Effector memory CD8-positive, alpha-beta T cell (primary cell): ENCODE measurements at places on chromosomes 3 and 15.

DNA sequence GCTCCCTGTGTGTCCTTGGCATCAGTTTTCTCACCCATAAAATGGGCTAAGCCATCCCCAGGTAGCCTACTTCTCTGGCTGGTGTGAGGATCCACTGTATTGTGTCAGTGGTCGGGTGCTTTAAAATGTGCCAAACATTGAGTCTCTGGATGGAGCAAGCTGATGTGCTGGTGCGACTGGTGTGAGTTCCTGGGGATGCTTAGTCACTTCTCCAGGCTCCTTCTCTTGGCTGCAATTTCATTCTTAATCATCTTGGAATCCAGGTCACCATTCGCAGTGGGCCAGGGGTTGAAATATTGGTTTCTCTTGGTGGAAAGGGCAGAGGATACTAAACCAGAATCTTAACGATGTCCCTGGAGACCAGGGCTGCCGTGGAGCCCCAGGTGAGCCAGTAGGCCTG lies 29.3 kb downstream of the SCN5A start:
- no peak overlapping the region for H3K27ac ChIP-seq
- DNase-seq: no peak
- no peak overlapping the region for H3K4me3 ChIP-seq
- H3K36me3 ChIP-seq: peaks cover 7% of the 10 kb centered on the region
- H3K27me3 ChIP-seq: peaks cover 9% of the 10 kb centered on the region

DNA sequence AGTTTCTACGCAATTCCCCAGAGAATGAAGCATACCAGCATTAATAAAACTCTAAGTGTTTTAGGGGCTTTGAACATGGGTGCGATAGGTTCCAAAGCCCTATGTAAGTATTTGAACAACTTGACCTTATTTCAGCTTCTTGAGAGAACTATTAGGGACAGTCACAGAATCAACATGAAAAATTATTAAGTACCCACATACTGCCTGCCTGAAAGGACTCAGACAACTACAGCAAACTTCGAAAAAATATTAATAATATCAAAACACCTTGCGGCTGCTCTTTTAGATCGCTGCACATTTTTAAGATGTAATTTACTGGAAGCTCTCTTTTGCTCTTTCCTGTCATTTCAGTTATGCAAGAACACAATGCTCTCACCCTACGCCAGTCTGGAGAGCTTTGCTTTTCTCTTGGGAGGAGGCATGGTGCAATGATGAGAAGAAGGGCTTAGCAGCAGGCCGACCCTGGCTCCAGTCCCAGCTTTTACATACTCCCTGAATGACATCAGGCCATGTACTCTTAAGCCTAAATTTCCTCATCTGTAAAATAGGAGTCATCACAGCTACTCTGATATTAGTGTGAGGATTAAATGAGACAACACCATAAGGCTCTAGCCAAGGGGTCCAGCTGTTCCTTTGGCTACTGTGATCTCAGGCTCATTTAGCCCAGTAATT lies 640.7 kb downstream of the FHIT start:
- H3K27ac ChIP-seq: no peak overlapping the region
- H3K4me3 ChIP-seq: no peak overlapping the region
- no peaks in the 10 kb centered on the region for H3K27me3 ChIP-seq
- DNase-seq: no peak
- no peaks in the 10 kb centered on the region for H3K4me1 ChIP-seq

- H3K27me3 ChIP-seq: no peaks in the 10 kb centered on the region
- no peaks in the 10 kb centered on the region for H3K4me1 ChIP-seq
- H3K36me3 ChIP-seq: no peaks in the 10 kb centered on the region
- H3K27ac ChIP-seq: no peak overlapping the region
Observed at GRCh38 chr15:94970802-94971201, 739.4 kb downstream of the MCTP2 start.

DNA sequence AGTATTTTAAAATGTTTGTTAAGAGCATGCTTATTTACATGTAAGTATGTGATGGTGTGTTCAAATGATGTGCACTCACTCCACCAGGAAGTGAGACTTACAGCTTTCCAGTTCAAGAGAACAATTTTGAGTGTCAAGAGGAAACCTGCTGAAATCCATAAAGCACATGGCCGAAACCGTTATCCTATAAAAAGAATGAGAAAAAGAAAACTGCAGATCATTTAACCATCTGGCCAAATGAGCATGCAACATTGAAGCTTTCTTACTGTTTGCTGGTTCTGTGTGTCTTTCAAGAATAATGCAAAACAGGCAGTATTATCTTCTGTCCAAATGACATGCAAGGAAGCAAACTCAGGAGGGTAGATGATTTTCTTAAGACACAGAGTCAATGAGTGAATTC lies 26.3 kb downstream of the GABRR3 start:
- H3K27me3 ChIP-seq: peaks cover 10% of the 10 kb centered on the region
- no peaks in the 10 kb centered on the region for H3K36me3 ChIP-seq
- no peak for DNase-seq
- no peak overlapping the region for H3K4me3 ChIP-seq

- H3K27ac ChIP-seq: no peak overlapping the region
- H3K36me3 ChIP-seq: no peaks in the 10 kb centered on the region
- no peak for DNase-seq
- no peak overlapping the region for H3K4me3 ChIP-seq
- H3K27me3 ChIP-seq: no peaks in the 10 kb centered on the region
- H3K4me1 ChIP-seq: no peaks in the 10 kb centered on the region
Observed at GRCh38 chr3:21017115-21017852, 733.7 kb downstream of the ZNF385D start.

DNA sequence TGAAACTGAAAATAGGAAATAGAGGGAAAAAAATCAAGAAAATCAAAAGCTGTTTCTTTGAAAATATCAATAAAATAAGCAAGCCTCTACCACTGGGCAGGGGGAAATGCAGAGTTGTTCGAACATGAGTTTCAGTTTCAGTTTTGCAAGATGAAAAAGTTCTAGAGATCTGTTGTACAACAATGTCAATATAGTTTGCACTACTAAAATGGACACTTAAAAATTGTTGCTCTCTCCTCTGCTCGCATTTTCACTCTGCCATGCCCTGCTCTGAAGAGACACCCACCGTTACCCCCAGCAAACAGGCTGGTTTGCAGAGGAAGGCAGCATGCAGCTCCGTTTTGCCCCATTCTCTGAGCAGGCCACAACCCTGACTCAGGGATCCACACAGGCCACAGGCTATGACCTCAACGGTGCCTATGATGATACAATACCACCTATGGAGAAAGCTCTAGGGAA lies 64.5 kb downstream of the ZNF148 start:
- H3K36me3 ChIP-seq: peaks cover 7% of the 10 kb centered on the region
- no peaks in the 10 kb centered on the region for H3K27me3 ChIP-seq

- H3K4me1 ChIP-seq: peaks cover 34% of the 10 kb centered on the region
- peaks cover 76% of the 10 kb centered on the region for H3K36me3 ChIP-seq
- no peaks in the 10 kb centered on the region for H3K27me3 ChIP-seq
- H3K27ac ChIP-seq: no peak overlapping the region
Observed at GRCh38 chr15:90482124-90483011, 47.4 kb upstream of the CRTC3 start.

GRCh38 chr15:82951472-82952157 lies 905 bp downstream of the HOMER2 start:
- peaks cover 2% of the 10 kb centered on the region for H3K27me3 ChIP-seq
- no peak overlapping the region for H3K27ac ChIP-seq
- no peak overlapping the region for H3K4me3 ChIP-seq
- DNase-seq: no peak

DNA sequence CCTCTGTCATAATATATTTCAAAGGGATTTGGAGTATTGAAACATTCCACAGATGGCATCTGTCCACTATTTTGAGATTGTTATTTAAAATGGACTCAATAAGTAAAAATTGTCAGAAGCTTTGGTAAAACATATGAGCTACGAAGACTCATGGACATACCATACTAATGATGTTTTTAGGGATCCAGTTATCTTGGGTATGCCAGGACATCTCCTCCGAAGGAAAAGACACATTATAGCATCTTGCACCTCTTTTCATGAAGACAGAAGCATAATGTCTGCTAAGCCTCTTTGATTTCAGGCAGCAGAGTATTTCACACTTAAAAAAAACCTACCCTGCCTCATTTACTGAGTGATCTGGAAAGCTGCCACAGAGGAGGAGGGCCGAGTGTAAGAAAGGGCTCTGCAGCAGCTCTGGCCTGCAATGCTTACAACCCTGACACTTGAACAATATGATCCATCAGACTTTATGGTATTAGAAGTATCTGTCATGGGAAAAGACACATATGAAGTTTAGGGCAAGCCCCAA lies 284.8 kb downstream of the TUSC7 start:
- no peaks in the 10 kb centered on the region for H3K27me3 ChIP-seq
- no peaks in the 10 kb centered on the region for H3K4me1 ChIP-seq

- no peak for DNase-seq
- no peak overlapping the region for H3K4me3 ChIP-seq
- peaks cover 9% of the 10 kb centered on the region for H3K27me3 ChIP-seq
- H3K27ac ChIP-seq: no peak overlapping the region
- no peaks in the 10 kb centered on the region for H3K36me3 ChIP-seq
- no peaks in the 10 kb centered on the region for H3K4me1 ChIP-seq
Observed at GRCh38 chr15:75329571-75329970, 6.3 kb upstream of the COMMD4 start.

GRCh38 chr15:63378946-63379345 lies 2.7 kb downstream of the CA12 start:
- H3K4me1 ChIP-seq: peaks cover 12% of the 10 kb centered on the region
- peaks cover 74% of the 10 kb centered on the region for H3K27me3 ChIP-seq
- H3K4me3 ChIP-seq: no peak overlapping the region
- no peak overlapping the region for H3K27ac ChIP-seq
- DNase-seq: no peak

GRCh38 chr3:169171739-169172138 lies 491.8 kb downstream of the MECOM start:
- no peaks in the 10 kb centered on the region for H3K27me3 ChIP-seq
- no peaks in the 10 kb centered on the region for H3K4me1 ChIP-seq
- no peak overlapping the region for H3K4me3 ChIP-seq

DNA sequence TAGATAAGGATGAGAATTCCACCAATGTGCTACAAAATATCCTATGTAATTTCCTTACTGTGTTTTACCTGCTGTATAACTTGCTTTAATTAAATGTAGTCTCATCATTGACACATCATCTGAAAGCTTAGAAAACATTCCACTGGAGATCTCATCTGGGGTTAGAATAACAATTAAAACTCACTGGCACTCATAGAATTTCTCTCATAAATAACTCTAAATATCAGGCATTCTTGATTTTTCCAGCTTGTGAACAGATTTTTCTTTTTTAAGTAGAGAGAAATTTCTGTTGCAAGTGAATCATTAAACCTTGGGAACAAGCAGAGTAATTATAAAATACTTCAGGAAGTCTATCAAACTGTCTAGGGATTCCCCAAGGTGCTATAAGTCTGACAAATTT lies 843.8 kb downstream of the NAALADL2 start:
- no peaks in the 10 kb centered on the region for H3K27me3 ChIP-seq
- H3K4me3 ChIP-seq: no peak overlapping the region
- H3K4me1 ChIP-seq: no peaks in the 10 kb centered on the region
- no peak overlapping the region for H3K27ac ChIP-seq
- DNase-seq: no peak

GRCh38 chr3:151901644-151902285 lies 28.3 kb downstream of the SUCNR1 start:
- H3K4me1 ChIP-seq: peaks cover 26% of the 10 kb centered on the region
- no peak overlapping the region for H3K27ac ChIP-seq
- no peaks in the 10 kb centered on the region for H3K27me3 ChIP-seq
- H3K4me3 ChIP-seq: no peak overlapping the region
- H3K36me3 ChIP-seq: peaks cover 3% of the 10 kb centered on the region

DNA sequence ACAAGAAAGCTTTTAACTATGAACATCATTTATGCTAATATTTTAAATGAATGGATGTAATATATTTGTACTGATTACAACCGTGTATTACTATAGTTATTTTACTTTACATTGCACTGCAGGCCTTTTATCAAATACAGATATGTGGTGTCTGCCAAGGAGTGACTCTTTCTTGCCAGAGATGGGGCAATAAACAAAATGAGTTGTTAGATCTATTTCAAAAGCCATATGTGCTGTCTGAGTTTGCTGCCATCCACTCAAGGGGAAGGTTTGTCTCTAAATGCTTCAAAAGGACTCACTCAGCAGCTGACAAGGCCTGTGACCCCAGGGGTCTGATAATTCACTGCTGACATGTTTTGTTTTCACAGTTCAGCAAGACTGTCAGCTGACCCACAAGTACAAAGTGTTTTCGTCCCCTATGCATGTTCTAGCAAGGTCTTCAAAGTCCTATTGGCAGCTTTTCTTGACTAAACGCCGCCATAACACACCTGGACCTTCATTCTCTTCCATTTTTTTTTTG lies 41.3 kb upstream of the ZBED2 start:
- H3K4me3 ChIP-seq: no peak overlapping the region
- no peak overlapping the region for H3K27ac ChIP-seq
- no peaks in the 10 kb centered on the region for H3K27me3 ChIP-seq
- H3K36me3 ChIP-seq: peaks cover 39% of the 10 kb centered on the region
- H3K4me1 ChIP-seq: no peaks in the 10 kb centered on the region

DNA sequence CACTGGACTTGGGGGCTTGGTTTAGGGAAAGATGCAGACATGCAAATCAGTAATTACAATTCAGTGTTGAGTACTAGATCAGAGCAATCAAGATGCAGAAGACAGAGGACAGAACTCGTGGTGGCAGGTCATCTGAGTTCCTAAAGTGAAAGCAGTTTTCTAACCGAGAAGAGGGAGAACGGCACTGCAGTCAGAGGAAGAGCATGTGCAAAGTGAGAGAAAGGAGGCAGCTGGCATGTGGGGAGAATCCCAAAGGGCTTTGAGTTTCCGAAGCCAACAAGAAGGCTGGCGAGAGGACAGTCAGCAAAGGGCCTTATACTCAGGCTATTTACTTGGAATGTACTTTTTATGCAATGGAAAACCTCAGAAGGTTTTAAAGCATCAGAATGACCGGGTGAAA lies 87.0 kb downstream of the ANP32A start:
- DNase-seq: no peak
- H3K4me3 ChIP-seq: no peak overlapping the region
- no peak overlapping the region for H3K27ac ChIP-seq
- H3K27me3 ChIP-seq: peaks cover under 1% of the 10 kb centered on the region
- no peaks in the 10 kb centered on the region for H3K36me3 ChIP-seq

- no peak for DNase-seq
- H3K4me1 ChIP-seq: peaks cover 33% of the 10 kb centered on the region
- H3K27ac ChIP-seq: no peak overlapping the region
Observed at GRCh38 chr3:125125821-125126245, 70.0 kb upstream of the HEG1 start.

- peak overlapping the region; percentile 88 for H3K27ac ChIP-seq
- H3K4me1 ChIP-seq: peaks cover 43% of the 10 kb centered on the region
- no peaks in the 10 kb centered on the region for H3K27me3 ChIP-seq
- peak overlapping the region; percentile 59 for H3K4me3 ChIP-seq
- H3K36me3 ChIP-seq: peaks cover 3% of the 10 kb centered on the region
Observed at GRCh38 chr15:38612159-38612863, 47.7 kb upstream of the RASGRP1 start.

- peaks cover 7% of the 10 kb centered on the region for H3K27me3 ChIP-seq
- H3K4me1 ChIP-seq: no peaks in the 10 kb centered on the region
- DNase-seq: no peak
Observed at GRCh38 chr3:177838766-177839350, 641.6 kb upstream of the TBL1XR1 start.

- no peak for DNase-seq
- peaks cover 68% of the 10 kb centered on the region for H3K36me3 ChIP-seq
- no peak overlapping the region for H3K4me3 ChIP-seq
- no peaks in the 10 kb centered on the region for H3K4me1 ChIP-seq
Observed at GRCh38 chr3:129288446-129288845, 9.8 kb downstream of the HMCES start.
